HAP-1 (cell line): ENCODE measurements at places on chromosomes 1 and 21.
A peak's percentile ranks its signal among the peaks of the same experiment; 100 is the strongest.

DNA sequence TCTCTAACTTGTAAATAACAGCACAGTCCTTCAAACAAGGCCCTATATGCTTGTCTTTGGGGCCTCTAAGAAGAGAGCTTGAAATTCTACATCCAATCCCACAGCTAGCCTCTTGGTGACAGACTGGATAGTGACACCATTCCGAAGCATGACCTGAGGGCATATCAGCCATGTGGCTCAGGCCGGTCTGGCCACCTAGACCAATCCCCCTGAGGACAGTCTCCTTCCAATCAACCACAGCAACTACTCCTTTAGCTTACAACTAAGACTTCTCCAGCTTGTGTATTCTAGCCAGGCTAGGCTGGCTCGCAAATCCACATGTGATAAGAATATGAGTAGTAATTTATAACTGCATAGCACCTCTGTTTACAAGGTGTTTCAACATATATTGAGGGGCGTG is 14.0 kb downstream of the BCAR3 start:
- no peak for DNase-seq

GRCh38 chr1:116999596-116999995 is 2.0 kb upstream of the CD101 start:
- DNase-seq, result no peak

- DNase-seq, result no peak
These were observed 1.4 kb downstream of the LDLRAD1 start for GRCh38 chr1:54016343-54017282.

- no peak for DNase-seq
These were observed 94.0 kb downstream of the CCDC185 start for GRCh38 chr1:223486932-223487886.

DNA sequence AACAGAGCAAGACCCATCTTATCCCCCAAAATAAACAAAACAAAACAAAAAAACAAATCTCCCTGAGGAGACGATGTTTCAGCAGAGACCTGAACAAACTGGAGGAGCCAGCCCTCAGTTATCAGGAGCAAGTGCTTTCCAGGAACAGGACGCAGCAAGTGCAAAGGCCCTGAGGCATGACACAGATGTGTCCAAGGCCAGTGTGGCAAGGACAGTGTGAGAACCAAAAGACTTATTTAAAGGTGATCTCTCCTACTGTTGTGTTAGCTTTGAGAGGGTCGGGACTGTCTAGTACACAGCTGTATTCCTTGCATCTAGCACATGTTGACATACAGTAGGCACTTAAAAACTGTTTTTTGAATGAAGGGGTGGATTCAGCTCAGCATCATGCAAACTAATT is 48.0 kb downstream of the FOXD2 start:
- no peak for DNase-seq

- DNase-seq, result no peak
These were observed 37.4 kb downstream of the LAMC2 start for GRCh38 chr1:183223467-183223866.

DNA sequence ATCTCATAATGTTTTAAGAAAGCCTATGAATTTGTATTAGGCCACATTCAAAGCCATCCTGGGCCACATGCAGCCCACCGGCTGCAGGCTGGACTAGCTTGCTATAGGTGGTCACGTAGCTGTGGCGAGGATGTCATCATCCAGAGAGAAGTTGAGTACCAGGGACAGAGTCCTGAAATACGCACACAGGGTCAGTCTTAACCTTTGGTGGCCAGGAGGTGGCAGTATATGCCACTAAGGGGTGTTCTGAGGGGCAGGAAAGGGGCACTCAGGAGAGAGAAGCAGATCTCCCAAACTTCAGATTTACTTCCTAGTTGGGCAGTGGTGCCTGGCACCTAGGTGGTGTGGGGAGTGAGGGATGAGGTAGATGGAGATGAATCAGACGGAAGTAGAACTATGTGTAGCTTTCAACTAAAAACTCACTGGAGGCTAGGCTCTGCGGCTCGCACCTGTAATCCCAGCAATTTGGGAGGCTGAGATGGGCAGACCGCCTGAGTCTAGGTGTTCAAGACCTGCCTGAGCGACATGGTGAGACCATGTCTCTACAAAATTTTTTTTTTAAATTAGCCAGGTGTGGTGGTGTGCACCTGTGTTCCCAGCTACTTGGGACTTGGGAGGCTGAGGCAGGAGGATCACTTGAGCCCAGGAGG is 16.3 kb upstream of the CDK18 start:
- DNase-seq, result peak; percentile 74

DNA sequence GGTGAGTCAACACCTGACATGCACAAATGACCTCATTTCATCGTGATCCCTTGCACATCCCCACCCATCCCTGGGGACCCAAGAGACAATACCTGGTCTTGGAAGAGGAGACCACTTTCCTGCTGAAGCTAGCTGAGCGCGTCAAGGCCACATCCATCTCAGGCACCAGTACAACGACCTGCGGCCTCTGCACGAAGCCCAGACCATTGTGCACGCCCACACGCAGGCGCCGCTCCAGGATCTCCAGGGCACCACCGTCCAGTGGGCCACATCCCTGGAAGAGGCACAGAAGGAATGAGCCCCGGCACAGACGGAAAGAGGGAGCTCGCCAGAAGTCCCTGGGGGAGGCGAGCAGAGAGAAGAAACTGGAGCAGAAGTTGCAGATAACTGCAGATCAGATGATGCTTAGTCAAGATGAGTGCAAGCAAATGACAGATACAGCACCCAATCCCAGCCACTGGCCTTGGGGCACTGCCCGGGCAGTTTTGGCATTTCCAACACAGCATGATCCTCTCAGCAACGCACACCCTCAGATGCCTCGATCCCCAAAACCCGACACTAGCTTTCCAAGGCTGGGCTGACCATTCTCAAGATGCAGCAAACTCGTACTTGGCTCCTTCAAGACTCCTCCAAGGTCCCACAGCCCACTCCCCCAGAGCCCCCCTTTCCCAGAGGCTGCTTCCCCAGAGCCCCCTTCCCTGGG is 44.1 kb downstream of the NPHP4 start:
- DNase-seq, result no peak

DNA sequence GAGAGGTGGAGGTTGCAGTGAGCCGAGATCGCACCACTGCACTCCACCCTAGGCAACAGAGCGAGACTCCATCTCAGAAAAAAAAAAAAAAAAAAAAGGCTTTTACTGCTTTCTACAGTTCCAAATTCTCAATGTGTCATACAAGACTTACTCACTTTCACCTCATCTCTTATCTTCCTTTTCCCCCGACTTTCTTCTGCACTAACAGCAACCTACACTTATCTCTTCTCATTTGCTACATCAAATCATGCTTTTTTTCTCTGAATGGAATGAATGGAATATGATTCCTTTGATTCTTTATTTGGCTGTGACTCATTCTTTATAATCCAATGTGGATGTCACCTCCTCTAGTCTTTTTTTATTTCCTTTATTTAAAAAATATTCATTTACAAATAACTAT is 168.4 kb upstream of the DMRTA2 start:
- DNase-seq, result no peak

DNA sequence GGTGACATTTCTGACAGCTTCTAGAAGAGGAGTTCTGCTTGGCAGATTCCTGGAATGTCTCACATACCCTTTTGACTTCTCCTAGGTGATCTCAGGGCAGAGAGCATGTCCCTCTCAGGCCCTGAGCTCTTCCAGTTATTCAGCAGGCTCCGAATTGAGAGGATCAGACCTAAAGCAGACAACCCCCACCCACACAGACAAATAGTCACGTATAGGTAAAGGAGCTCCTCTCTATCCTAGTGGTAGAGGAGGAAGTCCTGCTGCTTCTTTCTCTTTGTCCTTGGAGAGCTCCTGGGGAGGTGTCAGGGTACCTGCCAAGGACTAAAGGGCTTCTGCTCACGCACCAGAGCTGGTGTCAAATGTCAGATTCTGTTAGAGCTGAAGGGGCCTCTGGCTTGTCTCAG is 128.1 kb downstream of the IER5 start:
- no peak for DNase-seq

DNA sequence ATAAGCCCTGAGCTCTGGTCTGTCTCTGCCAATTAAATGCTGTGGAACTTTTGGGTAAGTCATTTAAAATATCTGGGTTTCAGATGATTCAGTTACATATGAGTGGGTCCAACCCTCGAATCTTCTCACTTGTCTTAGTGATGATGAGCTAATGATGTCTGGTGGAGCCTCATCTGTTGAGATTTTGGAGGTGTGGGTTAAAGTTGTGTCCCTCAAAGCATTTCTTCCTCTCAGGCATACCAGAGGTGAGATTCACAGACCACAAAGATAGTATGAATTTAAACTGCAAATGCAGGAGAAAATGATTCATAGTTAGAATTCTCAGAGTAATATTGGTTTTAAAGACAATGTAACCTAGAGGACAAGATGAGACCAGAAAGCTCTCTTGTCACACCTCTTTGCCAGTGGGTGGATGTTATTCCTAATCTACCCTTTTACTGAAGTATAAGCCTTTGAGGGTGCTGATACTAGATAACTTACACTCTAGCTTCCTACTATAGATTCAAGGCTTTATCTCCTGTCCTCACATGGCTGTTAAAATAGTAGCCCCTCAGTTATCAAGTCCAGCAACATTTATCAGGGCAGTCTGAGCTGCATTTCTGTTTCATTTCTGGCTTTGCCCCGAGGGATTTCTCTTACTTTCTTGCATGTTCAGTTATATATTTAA is 90.7 kb downstream of the MT1HL1 start:
- DNase-seq, result no peak

DNA sequence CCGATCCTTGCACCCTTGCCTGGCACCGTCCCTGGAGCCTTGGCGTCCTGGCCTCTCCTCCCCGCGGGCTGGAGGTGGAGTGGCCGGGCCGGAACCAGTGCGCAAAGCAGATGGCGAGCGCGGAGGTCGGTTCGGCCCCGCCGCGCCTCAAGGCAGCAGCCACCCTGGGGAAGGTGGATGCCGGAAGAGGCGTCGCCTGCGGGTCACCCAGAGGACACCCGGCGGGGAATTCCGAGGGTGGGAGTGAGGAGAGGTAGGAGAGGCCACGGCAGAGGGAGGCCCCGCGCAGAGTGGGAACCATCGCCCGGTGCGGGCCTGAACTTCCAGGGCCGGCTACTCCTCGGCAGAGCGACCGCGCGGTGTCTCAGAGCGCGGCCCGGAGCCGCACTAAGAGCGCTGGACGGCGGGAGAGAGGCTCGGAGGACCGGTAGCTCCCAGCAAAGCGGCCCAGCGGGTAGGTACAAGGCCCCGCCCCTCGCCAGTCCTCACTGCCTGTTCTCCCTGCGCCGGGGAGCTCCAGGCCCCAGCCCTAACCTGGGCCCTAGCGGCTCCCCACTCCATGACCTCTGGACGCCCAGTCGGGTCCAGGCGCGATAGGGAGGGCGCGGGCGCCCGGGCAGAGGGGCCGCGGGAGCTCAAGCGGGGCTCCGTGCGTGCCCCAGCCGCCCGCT is at the start of gene RNF207:
Gene RNF207 (plus strand): TSS at position 271 of the 671 bp plus-strand sequence. CDS start 417 bp downstream, outside the sequence.
- no peak for DNase-seq

- DNase-seq, result peak; percentile 97
These were observed 83.8 kb downstream of the GON4L start for GRCh38 chr1:155773221-155773620.

DNA sequence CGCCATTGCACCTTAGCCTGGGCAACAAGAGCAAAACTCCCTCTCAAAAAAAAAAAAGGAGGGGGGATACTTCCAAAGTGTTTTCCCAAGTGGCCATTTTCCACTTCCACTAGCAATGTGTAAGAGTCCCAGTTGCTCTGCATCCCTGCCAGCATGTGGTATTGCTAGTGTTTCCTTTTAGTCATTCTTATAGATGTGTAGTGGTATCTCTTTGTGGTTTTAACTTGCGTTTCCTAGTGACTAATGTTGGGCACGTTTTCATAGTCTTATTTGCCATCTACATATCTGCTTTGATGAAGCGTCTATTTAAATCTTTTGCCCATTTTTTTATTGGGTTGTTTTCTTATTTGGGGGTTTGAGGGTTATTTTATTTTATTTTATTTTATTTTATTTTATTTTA is 31.1 kb downstream of the INAVA start:
- no peak for DNase-seq

DNA sequence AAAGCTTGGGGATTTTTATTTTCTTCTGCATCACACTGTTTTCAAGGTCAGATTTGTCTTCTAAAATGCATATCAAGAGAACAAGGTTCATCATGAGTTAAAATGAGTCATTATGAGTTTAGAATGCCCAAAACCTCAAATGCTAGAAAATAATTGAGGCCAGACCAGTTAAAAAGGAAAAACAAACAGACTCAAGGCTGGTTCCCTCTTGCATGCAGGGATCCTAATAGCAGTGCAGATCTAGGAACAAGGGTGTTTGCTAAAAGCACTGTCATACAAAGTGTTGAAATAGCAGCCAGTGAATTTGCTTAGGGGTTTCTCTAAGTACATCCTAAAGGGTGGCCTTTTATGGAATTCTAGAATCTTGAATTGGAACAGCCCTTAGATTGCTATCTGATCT is 15.3 kb downstream of the BEND5 start:
- no peak for DNase-seq

- DNase-seq, result no peak
These were observed 39.5 kb upstream of the TMPRSS15 start for GRCh38 chr21:18443085-18443484.

DNA sequence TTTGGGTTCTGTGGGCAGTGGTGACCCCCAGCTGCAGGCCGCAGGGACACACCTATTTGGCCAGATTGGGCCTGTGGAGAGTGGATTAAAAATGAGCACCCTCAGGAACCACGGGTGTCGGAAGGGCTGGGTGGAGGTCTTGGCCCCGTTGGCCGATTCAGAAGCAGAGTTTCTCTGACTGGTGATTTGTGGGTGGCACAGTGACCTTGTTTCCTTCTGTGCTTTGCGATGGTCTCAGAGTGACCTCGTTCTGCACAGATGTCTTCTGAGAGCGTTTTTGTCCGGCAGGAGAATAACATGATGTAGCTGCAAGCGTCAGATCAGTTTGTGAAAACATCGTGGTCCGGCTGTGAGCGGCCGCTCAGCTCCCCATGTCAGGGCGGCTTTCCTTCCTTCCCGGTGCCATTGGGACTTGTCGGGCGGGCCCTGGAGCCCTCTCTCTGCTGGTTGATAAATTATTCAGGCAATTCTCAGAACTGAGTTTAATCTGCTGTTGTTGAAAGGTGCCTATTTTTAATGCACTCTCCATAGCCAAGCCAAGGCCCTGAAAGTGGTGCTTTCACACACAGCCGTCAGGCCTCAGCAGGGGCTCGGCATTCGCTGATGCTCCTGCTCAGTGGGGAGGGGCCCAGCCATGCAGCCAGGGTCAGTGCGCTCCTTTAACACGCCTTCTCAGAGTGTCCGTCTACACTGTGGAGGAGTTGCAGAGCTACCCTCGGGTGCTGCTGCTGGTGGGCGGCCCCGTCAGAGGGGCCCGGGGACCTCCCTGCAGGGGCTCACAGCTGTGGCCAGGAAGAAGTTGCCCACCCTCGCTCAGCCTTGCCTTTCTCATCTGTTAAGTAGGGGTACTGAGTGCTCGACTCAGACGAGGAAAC is 26.8 kb downstream of the TRPM2 start:
- no peak for DNase-seq

GRCh38 chr1:194133152-194133551 is 946.7 kb upstream of the B3GALT2 start:
- no peak for DNase-seq

- peak; percentile 99 for DNase-seq
These were observed 87.9 kb upstream of the SOX13 start for GRCh38 chr1:203985044-203985443.
